ENCODE measurements at places on chromosomes 7 and 10.

DNA sequence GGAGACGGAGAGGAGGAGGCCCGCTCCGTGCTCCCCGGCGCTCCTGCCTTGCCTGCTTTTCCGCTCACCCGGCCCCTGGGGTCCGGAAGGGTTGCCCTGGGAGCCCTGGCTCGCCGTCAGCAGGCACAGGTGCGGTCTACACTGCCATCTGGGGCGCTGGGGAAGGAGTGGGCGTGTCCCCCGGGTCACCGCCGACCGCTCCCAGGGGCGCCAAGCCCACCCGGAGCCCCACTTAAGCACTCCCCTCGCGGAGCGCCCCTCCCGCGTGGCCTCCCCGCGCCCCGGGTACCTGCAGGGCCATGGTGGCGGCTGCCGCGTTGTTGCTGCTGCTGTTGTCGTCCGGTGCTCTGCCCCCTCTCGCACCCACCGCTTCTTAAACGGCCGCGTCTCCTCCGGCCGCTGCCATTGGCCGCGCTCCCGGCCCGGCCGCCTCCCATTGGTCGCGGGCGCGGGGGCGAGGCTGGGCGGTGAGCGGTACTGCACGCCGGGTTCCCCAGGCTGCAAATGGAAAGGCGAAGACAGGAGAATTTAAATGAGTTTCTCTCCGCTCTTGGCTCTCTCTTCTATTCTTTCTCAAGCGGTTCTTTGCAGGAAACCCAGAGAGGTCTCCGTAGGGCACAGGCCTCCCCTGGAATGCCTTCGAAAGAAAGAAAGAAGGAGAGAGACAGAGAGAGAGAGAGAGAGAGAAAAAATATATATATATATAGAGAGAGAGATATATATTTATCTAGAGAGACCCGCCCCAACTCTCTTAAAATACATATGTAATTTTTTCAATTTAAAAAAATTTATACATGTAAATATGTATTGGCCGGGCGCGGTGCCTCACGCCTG is at the start of gene ACBD7:
TSS of gene ACBD7 (minus strand) at position 349 of the 834 bp plus-strand sequence. CDS start at position 301, 48 bp downstream.
- DNase-seq = no peak

DNA sequence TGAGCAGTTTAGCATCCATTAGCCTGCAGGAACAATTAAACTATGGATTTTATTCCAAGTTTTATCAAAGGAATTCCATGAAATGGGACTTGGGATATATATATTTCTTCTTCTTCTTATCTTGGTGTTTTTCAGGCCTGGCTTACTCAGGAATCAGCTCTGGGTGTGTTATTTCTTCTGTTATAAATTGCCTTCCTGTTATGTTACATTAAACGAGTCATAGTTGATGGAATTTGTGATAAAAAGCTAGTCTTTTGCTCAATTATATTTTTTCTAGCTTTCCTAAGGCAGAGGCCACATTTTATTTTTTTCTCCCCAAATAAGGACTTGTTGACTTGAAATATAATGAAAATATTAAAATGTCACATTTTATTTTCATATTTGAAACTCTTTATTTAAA is 141.3 kb downstream of the EPC1 start:
- no peak for DNase-seq

DNA sequence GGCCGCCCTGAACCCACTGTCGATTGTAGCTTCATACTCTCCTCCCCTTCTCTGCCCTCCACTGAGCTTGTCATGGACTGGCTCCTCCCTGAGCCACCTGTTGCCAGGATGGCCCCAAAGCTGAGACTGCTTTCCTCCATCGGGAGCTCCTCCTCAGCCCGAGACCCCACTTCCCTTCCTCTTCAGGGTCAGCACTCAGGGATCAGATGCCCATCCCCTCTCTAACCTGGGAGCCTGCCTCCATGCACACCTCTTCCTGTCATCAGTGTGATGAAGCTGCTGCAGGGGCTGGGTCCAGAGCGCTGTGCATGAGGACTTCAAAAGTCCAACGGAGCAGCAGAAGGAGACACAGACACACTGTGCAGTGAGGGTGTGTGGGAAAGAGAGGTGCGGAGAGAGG is 201.1 kb downstream of the WDR37 start:
- no peak for DNase-seq

GRCh38 chr7:148963583-148964482 is 64.5 kb downstream of the PDIA4 start:
- DNase-seq = no peak

DNA sequence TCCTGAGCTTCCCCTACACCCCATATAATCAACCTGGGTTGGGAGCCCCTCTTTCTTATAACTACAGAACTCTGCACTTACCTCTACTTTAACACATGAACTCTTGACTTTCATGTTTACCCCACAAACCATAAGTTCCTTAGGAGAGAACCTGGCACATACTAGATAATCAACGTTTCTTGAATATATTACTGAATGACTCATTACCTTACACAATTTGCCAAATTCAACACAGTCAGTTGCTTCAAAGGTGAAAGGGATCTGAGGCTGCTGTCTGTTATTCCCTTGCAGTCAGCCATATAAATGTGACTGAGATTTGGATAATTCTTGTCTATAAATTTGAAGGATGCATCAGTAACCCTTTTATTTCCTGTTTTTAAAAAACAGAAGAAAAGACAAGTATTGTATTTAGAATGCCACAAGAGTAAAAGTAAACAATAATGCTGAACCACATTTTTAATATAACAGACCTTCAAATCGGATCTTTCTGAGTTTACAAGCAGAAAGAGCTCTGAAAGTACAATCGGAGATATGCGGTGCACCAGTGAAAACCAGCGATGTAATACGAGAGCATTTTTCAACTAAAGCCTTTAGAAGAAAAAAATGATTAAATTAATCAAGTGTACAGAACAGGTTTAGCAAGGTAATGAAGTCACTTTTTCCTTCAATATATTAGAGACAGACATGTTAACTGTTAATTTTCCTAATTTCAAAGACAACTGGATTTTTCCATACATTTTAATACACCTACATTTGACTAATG is 29.5 kb upstream of the LRRC17 start:
- no peak for DNase-seq

DNA sequence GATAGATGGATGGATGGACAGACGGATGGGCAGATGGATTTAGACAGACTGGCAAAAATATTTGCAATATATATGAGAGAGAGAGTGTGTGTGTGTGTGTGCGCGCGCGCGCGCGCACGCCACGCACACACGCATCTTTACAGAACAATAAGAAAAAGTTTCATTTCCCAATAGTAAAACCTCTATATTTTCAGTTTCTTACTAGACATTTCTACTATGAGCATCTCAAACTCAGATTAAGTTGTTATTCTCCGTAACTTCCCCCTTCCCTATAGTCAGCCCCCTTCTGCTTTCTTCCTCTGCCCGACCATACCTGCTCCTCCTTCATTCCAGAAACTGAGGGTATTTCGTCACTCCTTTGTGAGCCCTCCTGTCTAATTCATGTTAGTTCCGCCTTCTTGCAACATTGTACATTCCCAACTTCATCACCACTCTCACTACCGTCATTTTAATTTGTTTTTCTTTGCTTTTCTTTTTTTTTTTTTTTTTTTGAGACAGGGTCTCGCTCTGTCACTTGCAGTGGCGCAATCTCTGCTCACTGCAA is 154.4 kb upstream of the SH2B2 start:
- no peak for DNase-seq

- DNase-seq = no peak
These were observed 36.0 kb upstream of the DLD start for GRCh38 chr7:107854989-107855388.

DNA sequence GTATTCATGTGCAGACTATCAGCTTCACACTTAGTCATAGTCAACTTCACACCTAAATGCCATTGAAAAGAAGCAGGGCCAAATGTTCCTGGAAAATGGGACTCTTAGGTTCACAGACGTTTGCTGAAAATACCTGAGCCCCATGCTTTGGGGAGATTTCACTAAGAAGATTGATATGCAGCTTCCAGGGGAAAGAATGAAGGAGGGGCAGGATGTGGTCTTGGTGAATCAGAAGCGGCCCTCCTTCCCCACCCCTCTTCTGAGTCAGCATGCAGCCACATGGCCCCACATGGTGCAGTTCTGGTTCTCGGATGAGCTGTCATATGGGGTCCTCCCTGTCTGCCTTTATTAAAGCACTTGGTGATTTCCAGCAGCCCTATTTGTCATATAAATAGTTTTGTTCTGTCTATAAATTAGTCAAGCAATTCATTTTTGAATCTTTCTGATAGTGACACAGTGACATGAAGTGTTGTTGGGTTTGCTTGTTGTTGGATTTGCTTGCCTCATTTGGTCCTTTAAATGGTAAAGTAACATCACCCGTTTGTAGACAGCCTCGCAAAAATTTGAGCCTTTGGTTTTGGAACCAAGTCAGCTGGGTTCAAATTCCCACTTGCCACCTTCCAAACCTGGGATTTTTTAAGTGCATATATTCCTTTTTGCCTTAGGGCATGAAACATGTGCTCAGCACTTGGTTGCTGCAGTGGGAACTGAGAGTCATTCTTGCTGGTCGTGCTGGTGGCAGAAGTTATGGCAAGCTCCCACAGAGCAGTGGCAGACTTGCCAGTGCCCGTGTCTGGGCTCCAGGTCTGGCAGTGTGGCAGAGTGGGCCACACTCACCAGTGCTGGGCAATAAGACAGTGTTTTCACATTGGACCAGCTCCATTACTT is 68.1 kb upstream of the CDK6 start:
- no peak for DNase-seq

DNA sequence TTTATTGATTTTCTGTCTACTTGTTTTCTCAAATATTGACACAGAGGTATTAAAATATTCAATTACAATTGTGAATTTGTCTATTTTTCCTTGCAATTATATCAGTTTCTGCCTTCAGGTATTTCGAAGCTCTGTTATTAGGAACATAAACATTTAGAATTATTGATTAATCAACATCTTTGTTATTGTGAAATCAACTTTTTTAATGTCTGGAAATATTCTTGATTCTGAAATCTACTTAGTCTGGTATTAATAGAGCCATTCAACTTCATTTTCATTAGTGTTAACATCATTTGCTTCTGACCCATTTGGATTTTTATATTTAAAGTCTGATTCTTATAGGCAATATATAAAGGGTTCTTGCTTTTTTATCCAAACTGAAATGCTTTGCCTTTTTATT is 69.8 kb upstream of the CALN1 start:
- no peak for DNase-seq

DNA sequence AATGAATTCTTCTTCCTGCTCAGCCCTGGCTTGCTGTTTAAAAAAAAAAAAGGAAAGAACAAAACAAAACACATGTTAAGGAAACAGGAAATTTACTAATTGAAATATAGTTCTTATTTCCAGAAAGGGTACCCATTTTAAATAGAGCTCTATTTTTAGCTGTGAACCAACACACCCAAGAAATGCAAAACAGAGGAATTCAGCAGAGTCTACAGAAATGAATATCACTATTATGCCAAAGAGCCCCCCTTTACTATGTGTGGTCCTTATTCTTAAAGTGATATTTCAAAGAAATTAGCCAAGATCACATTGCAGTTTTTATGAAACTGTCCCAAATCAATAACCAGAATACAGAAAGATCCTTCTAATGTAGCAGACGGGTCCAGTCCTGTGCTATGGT is 53.7 kb downstream of the CCDC6 start:
- DNase-seq = no peak

DNA sequence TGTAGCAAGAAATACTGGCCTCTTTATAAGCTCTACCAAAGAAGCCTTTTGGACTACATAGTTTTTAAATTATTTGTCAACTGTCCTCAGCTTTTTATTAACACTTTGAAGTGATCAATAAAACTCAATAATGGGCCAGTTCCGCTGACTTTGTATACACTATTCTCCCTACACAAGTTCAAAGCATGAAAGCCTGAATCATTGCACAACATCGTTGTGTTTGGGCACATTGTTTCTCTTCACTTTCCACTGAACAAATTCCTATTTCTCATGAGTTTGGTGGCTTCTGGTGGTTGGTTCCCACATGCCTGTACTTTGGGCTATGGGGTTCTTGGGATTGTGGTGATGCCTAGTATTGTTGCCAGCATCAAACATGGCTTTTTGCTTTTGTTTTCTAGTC is 561.8 kb upstream of the LRRN3 start:
- DNase-seq = no peak

- DNase-seq = no peak
These were observed 499.1 kb upstream of the PODXL start for GRCh38 chr7:132055336-132056120.

DNA sequence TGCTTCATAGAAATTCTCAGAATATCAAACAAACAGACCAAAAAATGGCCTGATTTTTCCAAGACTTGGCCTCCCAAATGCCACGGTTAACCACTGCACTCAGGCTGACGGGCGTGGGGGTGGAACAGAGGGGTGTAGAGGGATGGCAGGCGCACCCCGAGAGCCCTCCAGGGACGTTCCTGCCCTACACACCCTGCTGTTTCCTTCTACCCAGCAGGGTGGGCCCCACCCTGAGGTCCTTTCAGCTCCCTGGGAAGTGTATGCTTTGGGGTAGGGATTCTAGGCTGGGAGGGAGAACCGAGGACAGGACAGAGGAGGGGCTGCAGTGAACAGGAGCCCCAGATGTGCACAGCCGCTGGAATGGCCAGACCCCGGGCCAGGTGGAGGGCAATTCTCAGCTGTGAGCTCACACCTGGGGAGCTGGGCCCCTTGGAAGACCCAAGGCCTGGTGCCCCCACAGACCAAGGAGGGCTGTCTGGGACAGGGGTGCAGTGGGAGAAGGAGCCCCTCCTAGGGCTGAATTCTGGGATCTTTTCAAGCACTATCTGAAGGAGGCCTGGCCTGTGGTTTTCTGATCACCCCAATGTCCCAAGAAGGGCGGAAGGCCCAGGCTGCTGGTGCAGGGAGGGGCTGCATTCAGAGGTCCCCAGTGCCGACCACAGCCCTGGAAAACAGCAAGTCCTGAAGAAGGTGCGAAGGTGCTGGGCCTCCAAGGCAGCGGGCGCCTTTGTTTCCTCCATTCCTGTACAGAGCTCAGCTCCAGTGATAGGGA is 32.9 kb upstream of the INPP5A start:
- no peak for DNase-seq

DNA sequence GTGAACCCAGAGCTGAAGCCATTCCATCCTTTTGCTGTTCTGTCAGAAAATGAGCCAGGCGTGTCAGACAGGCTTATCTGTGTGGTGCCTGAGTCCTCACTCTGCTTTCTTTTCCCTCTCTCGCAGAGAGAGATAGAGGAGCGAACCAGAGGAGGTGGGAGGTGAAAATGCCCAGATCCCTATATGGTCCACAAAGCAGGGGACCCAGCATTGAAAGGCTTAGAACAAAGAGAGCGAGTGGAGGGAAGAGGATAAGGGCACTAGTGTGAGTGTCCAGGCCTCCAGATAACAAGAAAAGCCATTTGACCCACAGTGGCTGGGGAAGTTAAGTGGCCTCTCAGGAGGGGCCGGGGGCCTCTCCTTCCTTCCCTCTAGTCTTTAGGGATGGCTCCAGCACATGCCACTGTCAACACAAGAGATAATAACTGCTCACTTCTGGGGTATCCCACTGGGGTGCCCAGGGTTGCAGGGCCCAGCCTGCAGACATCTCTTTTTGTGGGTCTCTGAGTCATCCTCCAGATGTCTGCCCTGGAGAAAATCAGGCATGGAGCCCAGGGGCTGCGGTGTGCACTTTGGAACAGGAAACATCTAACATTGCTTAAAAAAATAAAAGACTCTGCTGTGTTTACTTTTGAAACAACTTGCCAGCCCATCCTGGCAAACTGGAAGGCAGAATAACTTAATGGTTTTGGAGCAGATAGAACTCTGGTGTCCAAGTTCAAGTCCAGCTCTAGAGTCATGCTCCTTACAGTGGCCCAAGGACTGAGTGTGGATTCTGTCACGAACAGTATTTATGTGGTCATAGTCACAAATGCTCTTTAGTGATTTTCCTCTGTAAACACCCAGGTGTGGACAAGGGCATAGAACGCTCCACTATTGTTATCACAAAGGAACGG is 189.5 kb downstream of the CXCL12 start:
- no peak for DNase-seq
